ENCODE measurements at places on chromosomes 13 and 19.

- DNase-seq = no peak
- H3K4me3 ChIP-seq = no peak overlapping the region
- H3K4me1 ChIP-seq = no peaks in the 10 kb centered on the region
- H3K27me3 ChIP-seq = no peaks in the 10 kb centered on the region
- no peaks in the 10 kb centered on the region for H3K36me3 ChIP-seq
Measured at GRCh38 chr13:54657588-54657987, 1629.0 kb downstream of the OLFM4 start.

DNA sequence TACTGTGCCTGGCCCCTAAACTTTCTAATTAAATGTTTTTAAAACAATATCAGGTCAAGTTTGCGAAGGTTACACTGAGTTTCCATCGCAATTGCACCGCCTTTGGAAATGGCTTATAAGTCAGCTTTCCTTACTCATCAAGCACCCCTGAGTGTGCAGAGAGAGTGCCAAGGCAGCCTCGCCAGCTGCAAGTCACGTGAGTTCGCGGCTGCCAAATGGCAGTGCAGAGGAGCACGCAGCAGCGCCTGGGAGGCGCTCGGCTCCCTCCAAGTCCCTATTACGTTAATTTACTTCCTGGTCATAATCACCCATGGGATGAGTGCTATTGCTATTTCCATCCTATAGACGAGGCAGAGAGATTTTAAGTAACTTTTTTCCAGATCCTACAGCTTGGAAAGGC lies 319.6 kb downstream of the TEX29 start:
- H3K27me3 ChIP-seq = no peaks in the 10 kb centered on the region
- H3K4me1 ChIP-seq = no peaks in the 10 kb centered on the region
- H3K4me3 ChIP-seq = no peak overlapping the region
- no peaks in the 10 kb centered on the region for H3K36me3 ChIP-seq

DNA sequence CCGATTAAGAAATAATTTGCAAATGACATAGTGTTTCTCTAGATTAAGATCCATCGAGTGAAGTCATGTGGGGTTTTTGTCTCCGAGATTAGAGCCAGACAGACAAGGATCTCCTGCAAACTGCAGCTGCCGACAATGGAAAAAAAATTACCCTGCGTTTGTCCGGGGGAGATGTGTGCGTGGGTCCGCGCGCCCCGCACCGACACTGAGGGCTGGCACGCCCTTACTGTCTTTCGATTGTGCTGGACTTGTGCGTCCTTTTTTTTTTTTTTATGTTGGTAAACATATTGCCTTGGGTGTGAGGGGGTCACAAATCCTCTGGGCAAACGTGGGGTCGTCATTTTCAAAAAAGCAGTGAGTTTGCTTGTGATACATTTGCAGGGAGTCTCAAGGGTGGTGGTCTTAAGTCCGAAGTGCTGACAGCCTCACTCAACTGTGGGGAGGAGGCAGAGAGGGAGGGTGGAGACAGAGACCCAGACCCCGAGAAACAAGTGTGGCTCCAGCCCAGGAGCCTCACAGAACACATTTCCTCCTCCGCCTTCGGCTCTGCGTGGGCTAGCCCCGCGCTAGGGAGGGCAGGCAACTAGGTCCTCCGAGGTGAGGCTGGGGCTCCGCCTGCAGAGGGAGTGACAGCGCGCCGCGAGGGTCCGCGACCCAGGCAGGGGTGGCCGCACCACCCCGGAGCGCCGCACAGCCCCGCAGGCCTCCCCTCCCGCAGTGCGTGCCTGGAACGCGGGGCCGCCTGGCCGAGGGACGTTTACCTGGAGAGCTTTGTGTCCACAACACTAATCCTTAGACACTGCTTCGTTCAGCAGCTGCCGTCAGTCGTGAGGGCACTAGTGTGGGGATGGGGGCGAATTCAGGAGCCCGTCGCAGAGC lies 11.7 kb upstream of the SOX1 start:
- no peaks in the 10 kb centered on the region for H3K4me1 ChIP-seq
- DNase-seq = no peak
- peak overlapping the region; percentile 82 for H3K27ac ChIP-seq
- H3K4me3 ChIP-seq = peak overlapping the region; percentile 35

DNA sequence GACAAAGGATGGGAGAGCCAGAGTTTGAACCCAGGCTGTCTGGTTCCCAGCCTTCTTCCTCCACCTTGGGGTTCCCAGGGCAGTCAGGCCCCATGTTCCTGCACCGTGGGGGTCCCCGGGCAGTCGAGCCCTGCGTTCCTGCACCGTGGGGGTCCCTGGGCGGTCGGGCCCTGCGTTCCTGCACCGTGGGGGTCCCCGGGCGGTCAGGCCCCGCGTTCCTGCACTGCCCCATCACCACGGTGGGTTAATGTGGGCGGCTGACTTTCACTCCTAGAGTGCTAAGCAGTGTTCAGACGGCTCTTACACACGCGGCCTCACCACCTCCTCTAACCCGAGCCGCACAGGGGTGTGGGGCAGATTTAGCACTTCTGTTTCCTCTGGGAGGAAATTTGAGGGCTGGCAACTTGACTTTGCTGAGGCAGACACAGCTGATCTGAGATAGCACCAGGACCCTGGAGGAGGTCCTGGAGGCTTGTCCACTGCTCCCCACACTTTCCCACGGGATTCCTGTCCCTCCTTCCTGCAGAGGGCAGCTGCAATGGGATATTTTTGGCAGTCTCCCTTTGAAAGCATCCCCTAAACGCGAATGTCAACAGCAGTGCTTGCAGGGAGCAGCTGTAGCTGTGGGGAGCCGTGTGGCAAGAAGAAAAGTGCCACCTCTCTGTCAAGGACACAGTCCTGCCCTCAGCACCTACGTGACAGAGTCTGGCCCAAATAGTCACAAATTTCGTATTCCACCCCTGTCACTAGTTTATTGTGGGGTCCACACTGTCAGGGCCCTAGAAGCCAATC lies 239.4 kb downstream of the TEX29 start:
- H3K4me1 ChIP-seq = no peaks in the 10 kb centered on the region
- no peak for DNase-seq
- H3K36me3 ChIP-seq = no peaks in the 10 kb centered on the region
- no peak overlapping the region for H3K4me3 ChIP-seq

- no peak for DNase-seq
- H3K36me3 ChIP-seq = no peaks in the 10 kb centered on the region
- no peak overlapping the region for H3K27ac ChIP-seq
Measured at GRCh38 chr19:47628078-47628771, 19.3 kb downstream of the BICRA start.
